Umbilical cord (tissue), 2 donors: ENCODE measurements at places on chromosomes 2 and 18. TPM values are rescaled to one million over a fixed set of nuclear protein-coding genes. Genes with fewer than 3 reads are reported as not detected.

- DNase-seq, result no peak
These were observed 14.7 kb downstream of the ZNF236 start for GRCh38 chr18:76837071-76837470.

GRCh38 chr2:195238826-195239225 is 418.2 kb upstream of the SLC39A10 start:
- DNase-seq, result no peak

- DNase-seq, result no peak
These were observed 64.9 kb upstream of the OTOS start for GRCh38 chr2:240205348-240205747.

Gene ERFE
- 4.3 TPM for total RNA-seq

GRCh38 chr2:32732120-32732519 is 104.3 kb downstream of the TTC27 start:
- DNase-seq, result no peak

Gene IFT172
- 21.4 TPM for total RNA-seq

- peak; percentile 81 for DNase-seq
These were observed 891 bp downstream of the KDM3A start for GRCh38 chr2:86441882-86442641.

DNA sequence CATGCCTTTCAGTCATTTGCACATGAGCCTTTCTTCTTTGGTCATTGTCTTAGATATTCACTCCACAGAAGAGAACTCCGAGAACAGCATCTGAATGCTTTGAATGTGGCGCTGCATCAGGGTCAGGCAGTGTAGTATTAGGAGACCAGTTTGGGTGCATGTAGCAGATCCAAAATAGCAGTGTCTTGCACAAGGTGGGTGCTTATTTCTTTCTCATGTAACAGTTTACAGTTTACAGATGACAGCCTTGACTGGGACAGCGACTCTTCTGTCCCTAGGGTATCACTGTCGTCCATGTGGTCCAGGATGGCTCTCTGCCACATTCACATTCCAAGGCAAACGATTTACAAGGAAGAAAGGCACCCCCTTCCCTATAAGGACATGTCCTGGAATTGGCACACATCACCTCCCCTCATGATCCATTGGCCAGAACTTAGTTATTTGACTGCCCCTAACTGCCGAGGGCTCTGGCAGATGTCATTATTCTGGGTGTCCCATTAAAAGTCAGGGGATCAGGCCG is 101.0 kb downstream of the STPG4 start:
- peak; percentile 33 for DNase-seq

- DNase-seq, result no peak
These were observed 2.4 kb downstream of the TTN start for GRCh38 chr2:178804791-178805190.

- DNase-seq, result no peak
These were observed 37.2 kb downstream of the LCT start for GRCh38 chr2:135799738-135800137.

GRCh38 chr2:191740759-191741158 is 62.8 kb downstream of the NABP1 start:
- DNase-seq, result no peak

GRCh38 chr2:190458352-190459107 is 50.4 kb downstream of the MFSD6 start:
- no peak for DNase-seq

Gene ASB18
- total RNA-seq, result 2.2 TPM

DNA sequence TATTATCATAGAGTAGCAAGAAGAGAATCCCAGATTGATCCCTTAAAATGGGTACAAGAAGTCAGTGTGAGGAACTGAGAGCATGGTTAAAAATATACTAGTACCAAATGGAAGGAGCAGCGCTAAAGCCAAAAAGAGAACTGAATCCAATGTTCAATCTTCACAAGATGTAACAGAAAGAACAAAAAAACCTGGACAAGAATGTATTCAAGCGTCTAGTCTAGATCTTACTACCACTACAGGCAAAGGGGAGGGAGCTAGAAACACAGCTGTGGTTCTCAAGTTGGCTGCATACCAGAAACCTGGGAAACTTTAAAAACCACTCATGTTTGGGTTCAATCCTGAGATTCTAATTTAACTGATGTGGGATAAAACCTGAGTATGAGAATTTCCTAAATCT is 57.5 kb downstream of the PIAS2 start:
- peak; percentile 26 for DNase-seq

GRCh38 chr18:54749291-54749690 is 79.0 kb upstream of the RAB27B start:
- no peak for DNase-seq

Gene LDLRAD4
- 104 TPM for total RNA-seq

Gene FAP
- total RNA-seq, result 161 TPM

DNA sequence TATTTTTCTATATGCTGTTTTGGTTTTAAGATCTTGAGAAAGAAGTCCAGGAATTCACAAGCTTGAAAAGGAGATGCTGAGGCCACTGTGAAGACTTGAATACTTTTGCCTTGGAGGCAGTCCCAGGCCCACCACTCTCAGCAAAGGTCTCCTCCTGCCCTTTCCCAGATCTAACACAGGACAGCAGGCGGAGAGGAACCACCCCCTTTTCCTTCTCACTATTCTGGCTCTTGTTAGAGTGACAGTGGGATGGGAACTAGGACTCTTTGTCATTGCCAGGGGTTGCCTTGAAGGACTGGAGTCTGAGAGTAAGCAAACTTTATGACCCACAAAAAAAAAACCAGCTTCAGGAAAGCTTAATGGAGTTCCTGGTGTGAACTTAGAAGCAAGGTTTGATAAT is 54.7 kb downstream of the E2F6 start:
- no peak for DNase-seq

DNA sequence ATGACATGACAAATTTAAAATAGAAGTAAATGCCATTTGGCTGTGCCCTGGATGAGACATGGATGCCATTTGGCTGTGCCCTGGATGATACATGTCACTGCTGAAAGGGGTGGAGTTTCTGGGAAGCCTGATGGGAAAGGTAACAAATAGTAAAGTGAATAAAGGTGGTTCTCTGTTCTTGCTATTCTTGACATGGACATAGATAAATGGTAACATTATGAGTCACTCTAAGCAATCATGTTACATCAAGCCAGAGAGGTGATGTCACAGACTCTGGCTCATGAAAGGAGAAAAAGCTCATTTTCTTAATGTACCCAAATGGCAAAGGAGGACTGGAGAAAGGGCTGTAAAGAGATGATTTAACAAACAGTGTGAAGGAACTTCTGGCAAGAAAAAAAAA is 86.4 kb downstream of the EML6 start:
- DNase-seq, result peak; percentile 56

DNA sequence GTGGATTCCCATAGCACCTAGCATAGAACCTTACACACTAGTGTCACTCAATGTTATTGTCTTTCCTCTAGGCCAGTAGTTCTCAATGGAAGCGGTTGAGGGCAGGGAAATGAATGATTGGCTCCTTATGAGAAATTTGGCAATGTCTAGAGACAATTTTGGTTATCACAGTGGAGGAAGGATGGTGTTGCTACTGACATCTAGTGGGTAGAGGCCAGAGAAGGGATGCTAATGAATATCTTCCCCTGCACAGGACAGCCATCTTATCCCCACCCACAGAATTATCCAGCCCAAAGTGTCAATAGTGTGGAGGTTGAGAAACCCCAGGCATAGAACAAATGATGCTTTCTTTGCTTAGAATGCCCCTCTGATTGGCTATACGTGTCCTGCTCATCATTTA is 15.8 kb downstream of the C18orf63 start:
- peak; percentile 51 for DNase-seq

Gene CABLES1
- 18.3 TPM for total RNA-seq

Gene DHRS9
- total RNA-seq, result 3.1 TPM

- DNase-seq, result no peak
These were observed 9.7 kb downstream of the STK39 start for GRCh38 chr2:168237741-168238140.

Gene RNPEPL1
- total RNA-seq, result 16.6 TPM

GRCh38 chr18:44801781-44802180 is 121.1 kb downstream of the SETBP1 start:
- DNase-seq, result no peak

- no peak for DNase-seq
These were observed 1109.3 kb downstream of the TSN start for GRCh38 chr2:122864728-122865127.

Gene MAP3K19
- 5.3 TPM for total RNA-seq

DNA sequence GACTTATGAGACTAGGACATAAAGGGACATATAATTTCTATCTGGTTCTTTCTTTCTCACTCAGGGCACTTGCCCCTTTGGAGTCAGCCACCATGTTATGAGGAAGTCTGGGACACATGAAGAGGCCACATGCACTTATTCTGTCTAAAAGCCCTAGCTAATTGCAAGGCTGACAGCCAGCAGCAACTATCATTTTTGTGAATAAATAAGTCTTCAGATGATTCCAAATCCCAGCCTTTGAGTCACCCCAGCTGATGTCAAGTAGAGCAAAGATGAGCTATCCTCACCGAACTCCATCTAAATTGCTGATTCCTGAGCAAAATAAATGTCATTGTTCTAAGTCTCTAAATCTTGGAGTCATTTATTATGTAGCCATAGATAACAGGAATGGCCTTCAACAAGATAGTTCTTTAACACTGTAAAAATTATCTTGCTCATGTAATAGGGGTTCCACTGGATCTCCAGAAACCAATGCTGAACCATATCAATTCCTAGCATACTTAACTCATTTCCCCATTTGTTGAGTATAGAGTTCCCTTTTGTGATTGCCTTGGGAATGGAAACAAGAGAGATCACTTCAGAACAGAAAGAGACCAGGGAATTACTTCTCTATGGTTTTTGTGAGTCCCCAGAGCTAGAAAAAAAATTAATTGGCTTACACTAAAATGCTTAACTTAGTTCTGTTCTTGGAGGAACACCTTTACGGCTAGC is 50.6 kb upstream of the FN1 start:
- DNase-seq, result no peak

- peak; percentile 94 for DNase-seq
These were observed 1.0 kb upstream of the GMPPA start for GRCh38 chr2:219497495-219498279.

Gene DAW1
- not detected for total RNA-seq

- DNase-seq, result no peak
These were observed 33.1 kb downstream of the ODC1 start for GRCh38 chr2:10415048-10415447.

Gene RMC1
- total RNA-seq, result 205 TPM
